ENCODE measurements at places on chromosomes 13 and 19.
A peak's percentile ranks its signal among the peaks of the same experiment; 100 is the strongest.

DNA sequence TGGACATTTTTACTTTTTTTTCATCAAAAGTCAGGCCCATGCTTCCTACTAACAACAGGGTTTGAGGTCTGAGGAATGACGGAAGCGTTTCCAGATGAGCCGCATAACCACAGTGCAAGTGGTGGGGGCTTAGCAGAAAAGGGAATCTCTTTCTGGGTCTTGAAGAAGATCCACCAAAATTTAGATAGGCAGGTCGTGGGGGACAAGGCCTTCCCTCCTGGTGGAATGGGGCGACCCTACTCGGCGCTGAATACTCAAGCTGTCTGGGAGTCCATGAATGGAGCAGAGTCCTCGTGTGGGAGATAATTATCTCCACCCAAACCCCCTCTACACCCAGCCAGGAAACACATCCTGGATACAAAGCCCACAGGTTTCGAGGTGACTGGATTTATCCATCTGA, 36.9 kb downstream of the CARS2 start:
- no peak for DNase-seq

- DNase-seq = no peak
Observed at GRCh38 chr13:45179428-45179827, 21.4 kb downstream of the KCTD4 start.

- DNase-seq = no peak
Observed at GRCh38 chr19:51207747-51208146, 17.1 kb upstream of the CD33 start.

- no peak for DNase-seq
Observed at GRCh38 chr13:105902396-105902795, 633.1 kb downstream of the EFNB2 start.

DNA sequence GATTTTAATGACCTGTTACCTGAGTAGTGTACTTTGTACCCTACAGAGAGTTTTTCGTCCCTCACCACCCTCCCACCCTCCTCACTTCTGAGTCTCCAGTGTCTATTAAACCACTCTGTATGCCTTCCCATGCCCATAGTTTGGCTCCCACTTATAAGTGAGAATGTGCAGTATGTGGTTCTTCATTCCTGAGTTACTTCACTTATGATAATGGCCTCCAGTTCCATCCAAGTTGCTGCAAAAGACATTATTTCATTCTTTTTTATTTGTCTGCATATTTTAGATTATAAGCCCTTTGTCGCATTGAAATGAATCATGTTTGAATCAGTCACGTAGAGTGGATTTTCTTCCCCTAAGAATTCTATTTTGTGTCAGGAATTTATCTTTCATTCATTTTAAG, 12.2 kb upstream of the HTR2A start:
- no peak for DNase-seq

DNA sequence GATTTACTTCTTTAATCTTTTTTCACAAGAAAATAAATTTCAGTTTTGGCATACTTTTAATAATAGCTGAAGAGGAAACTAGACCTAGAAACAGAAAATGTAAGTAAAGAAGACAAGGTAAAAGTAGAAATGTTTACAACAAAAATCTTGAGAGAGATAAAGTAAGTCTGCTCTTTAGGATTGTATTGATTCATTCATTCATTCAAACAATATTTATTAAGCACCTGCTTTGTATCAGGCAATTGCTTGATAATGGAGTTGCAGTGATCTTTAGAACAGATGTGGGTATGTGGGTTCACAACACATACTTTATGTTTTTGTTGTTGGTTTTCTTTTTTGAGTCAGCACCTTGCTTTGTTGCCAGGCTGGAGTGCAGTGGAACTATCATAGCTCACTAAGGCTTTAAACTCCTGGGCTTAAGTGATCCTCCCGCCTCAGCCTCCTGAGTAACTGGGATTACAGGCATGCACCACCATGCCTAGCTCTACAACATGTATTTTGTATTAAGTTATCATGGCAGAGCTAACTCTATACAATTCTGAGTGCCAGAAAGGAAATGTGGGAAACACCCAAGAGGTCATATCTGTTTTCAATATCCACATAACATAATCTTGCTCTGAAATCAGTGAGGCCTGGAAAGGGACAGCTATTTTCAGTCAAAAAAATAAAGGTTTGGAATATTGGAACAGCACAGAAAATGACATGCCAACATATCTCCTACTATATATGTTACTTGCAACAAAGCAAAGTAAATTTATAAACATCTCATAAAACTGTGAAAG, 8.8 kb upstream of the SPART start:
- DNase-seq = no peak

DNA sequence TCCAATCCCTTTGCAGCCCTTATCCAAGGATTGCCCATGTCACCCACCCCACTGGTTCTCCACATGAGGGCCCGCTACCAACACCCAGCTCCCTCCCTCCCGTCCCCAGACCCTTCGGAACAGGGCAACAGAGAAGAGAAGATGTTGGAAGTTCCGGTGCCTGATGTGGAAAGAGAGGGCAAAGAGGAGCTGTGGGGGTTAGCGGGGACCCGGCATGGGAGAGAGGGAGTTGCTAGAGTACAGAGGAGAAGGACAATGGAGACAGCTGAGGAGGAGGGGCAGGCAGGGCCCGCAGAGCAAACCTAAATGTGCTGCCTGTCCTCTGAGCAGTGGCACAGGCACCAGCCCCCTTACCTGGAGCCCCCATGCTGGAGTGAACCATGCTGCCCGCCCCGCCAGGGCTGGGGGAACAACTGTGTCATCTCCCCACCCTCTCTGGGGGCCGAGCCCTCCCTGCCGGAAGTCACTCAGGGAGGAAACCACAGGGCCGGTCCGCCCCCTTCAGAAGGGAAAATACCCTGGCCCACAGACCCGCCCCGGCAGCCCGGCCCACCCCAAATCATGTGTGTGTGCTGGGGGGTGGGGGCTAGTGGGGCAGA, at the start of gene POU2F2:
Gene POU2F2, minus strand, starts transcription at position 417 of the 599 bp plus-strand sequence. Its CDS starts 35 bp downstream, at position 382.
- peak; percentile 75 for DNase-seq

DNA sequence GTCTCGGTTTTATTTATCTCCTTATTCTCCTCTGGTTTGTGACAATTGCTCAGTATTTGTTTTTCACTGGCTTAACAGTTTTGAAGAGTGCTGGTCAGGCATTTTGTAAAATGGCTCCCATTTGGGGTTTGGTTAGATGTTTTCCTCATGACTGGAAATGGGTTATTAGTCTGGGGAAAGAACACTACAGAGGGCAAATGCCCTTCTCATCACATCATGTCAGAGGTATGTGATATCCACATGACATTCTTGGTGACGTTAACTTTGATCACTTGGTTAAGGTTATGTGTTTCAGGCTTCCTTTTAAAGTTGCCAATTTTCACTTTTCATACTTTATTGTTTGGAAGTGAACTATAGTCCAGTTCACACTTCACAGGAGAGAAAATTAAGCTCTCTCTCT, 74.8 kb upstream of the KLHL1 start:
- DNase-seq = no peak

GRCh38 chr13:27406178-27406939, 18.1 kb upstream of the GTF3A start:
- no peak for DNase-seq

- no peak for DNase-seq
Observed at GRCh38 chr13:102933122-102933521, 87.3 kb downstream of the ERCC5 start.

- no peak for DNase-seq
Observed at GRCh38 chr13:99687723-99688397, 186.6 kb downstream of the TM9SF2 start.

- DNase-seq = no peak
Observed at GRCh38 chr19:18317961-18318800, 4.7 kb downstream of the LSM4 start.

GRCh38 chr13:71979616-71980015, 112.6 kb upstream of the DACH1 start:
- DNase-seq = no peak

- no peak for DNase-seq
Observed at GRCh38 chr19:16726916-16727315, 7.3 kb downstream of the NWD1 start.

DNA sequence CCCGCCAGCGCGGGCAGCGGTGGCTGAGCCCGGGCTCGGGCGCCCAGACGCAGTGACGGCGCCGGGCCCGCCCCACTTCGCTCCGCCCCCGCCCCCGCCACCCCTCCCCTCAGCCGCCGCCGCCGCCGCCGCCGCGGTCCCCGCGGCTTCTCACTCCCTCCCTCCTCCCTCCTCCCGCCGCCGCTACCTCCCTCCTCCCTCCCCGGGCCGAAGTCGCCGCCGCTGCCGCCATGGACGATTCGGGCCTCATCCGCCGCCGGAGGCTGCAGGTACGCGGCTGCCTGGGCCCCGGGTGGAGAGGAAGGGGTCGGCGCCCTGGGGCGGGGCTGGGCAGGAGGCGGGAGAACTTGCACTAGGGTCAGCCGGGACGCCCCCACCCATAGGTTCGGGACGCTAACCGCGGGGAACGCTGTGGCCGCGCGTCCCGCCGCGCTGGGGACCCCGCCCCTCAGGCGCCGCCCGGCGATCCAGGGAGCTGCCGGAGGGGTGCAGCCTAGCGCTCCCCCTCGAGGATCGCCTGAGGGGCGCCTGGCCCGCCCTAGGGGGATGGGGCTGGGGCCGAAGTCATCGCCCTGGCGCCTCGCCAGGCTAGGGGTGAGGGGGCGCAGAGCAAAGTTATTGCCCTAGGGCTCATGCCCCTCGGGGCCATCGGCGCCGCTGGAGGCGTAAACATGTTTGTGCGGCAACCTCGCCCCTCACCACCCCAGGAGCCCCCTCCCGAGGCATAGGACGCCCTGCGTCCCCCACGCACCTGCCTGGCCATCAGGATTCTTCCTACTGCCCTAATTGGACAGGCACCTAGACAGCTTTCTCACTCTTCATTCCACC, 427 bp downstream of the RTBDN start:
- no peak for DNase-seq

GRCh38 chr13:112248406-112248760, 127.8 kb upstream of the SPACA7 start:
- no peak for DNase-seq

DNA sequence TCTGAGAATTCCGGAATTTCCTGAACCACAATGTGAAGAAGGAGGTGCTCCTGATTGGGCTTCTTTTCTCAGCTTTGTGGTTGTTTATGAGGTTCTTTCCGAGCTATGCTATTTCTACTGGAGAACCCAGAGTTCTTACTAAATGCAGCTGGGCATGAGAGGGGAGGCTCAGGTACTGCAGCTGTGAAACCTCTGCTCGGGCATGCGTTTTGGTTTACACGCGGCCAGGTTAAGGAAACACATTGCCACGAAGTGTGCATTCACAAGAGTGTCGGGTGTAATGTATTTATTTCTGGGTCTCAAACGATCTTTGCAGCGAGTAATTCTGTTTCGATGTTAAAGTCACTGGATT, 661 bp upstream of the MIR17HG start:
- peak; percentile 30 for DNase-seq

GRCh38 chr13:47816831-47817230, 184.2 kb downstream of the SUCLA2 start:
- DNase-seq = no peak

- DNase-seq = no peak
Observed at GRCh38 chr19:31979362-31979761, 366.0 kb upstream of the ZNF507 start.

DNA sequence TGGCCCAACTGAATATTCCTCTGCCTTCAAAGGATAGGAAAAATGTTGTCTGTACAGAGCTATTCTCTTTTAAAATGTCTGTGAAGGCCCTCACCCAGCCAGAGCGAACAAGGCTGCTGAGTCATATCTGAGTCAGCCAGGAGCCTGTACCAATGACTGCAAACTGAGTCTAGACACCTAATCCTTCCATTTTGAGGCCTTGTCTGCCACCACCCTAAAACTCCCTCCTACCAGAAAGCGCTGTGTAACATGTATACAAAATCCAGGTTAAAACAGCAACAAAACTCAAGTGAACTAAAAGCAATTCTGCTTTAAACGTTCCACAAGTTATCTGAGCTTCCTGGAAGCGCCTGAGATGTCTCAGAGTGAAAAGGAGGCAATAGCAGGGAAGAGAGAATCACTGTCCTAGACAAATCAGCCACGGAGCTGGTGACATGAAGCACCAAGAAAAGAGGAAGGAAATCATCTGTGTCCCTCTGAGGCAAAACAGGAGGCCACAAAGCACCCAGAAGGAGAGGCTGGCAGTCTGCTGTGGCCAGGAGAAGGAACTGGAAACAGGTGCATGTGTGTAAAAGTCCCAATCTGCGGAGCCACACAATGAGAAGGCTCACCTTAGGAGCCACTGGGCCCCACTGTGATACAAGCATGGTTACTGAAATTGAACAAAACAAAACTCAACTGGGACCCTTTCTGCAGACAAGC, 10.2 kb downstream of the DHRS12 start:
- DNase-seq = no peak

DNA sequence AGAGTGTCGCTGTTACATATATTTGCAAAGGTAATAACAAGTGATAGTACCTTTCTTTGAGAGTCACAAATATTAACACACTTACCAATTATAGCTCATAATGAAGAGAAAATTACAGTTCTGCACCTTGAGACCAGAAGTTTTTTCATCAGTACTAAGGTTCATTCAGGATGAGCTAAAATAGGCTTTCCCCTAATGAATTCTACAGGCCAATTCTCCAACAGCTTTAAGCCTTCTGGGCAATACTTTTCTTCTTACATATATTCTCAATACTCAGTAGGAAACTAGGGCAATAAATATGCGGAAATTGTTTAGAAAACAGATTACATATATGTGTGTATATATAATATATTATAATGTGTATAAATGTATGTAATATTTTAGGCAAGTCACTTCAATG, 2672.8 kb upstream of the PCDH20 start:
- no peak for DNase-seq

GRCh38 chr13:60112771-60113170, 51.0 kb downstream of the DIAPH3 start:
- no peak for DNase-seq

GRCh38 chr19:23771316-23771715, 12.6 kb upstream of the ZNF681 start:
- DNase-seq = no peak

DNA sequence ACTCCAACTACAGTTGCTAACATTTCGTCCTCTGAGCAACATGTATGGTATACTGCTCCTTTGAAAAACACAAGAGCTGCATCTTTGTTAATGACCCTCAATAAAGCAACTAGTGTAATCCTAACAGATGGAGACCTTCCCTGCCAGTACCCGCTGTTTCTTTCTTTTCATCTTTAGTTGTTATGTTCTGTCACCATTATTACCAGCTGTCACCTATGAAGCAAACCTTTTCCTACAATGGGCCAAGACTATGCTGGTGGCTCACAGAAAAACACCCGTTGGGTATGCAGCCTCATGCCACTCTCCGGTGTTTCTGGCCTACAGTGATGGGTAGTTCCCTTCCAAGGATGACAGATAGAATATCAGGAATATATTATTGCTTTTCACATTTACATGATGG, 29.7 kb upstream of the CYSLTR2 start:
- DNase-seq = no peak
